ENCODE measurements at places on chromosomes 5 and 9.

DNA sequence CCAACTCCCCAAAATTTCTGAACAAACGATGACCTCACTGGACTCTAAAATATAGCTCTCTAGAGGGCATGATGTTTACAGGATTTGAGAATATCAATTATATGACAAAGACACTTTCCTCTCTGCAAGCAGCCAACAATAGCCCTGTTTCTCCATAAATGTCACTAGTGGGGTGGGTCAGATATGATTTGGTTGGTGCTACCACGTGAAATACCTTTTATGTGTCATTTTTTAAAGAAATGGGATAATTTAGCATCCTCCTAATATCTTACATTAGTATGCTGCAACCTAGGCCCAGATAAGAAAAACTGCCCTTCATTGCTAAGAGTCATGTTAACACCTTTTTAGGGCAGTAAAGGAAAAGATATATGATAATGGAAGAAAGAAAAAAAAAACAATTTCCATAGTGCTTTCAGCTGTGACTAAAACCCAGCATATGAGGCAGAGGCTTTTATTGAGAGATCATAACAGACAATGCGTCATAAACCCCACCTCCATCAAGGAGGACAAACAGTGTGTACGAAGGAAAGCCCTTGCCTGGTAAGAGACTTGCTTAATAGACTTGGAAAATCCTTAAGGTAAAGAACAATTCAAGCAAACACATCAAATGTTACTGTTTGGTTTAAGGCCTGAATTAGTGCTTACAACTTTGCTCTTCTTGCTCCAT, 372.4 kb upstream of the PAPPA start:
- DNase-seq, result no peak

- DNase-seq, result no peak
Observed at GRCh38 chr5:172791726-172792445, 20.9 kb upstream of the DUSP1 start.

DNA sequence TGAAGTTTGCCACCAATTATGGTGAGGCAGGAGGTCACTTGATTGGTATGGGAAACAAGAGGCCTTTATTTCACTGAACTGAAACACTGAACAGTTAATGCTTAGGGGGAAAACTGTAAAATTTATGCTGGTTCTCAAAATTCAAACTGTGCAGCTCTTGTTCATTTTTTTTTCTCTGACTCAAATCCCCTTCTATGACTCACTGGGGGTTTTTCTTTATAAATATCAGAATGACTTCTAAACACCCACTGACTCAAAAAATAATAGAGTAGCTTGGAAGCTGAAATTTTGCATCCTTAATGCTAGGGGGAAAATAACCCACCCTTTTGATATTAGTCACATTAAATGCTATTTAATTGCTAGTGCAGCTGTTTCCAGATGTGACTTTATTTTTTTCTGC, 24.1 kb upstream of the OTP start:
- no peak for DNase-seq

- no peak for DNase-seq
Observed at GRCh38 chr9:133579601-133580418, 29.4 kb downstream of the FAM163B start.

- no peak for DNase-seq
Observed at GRCh38 chr5:144122081-144122480, 48.4 kb downstream of the YIPF5 start.

- DNase-seq, result no peak
Observed at GRCh38 chr9:31071606-31072286, 1312.7 kb upstream of the ACO1 start.

DNA sequence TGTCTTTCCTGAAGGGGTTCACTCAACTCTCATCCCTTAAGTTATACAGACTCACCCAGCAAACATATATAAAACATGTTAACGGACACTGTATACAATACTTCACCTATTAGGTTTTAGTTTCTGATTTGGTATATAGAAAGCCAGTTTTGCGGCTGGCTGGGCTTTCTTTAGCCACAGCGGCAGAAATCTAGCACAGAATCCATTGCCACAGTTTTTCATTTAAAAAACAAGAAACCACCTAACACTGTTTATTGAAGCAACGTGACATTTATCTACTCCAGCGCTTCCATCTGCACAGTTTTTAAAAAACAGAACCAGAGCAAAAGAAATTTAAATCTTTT, 67.3 kb downstream of the SNX30 start:
- no peak for DNase-seq

GRCh38 chr5:9495121-9495520, 50.8 kb downstream of the SEMA5A start:
- DNase-seq, result no peak

GRCh38 chr5:55507574-55507973, 27.2 kb downstream of the PLPP1 start:
- DNase-seq, result no peak

DNA sequence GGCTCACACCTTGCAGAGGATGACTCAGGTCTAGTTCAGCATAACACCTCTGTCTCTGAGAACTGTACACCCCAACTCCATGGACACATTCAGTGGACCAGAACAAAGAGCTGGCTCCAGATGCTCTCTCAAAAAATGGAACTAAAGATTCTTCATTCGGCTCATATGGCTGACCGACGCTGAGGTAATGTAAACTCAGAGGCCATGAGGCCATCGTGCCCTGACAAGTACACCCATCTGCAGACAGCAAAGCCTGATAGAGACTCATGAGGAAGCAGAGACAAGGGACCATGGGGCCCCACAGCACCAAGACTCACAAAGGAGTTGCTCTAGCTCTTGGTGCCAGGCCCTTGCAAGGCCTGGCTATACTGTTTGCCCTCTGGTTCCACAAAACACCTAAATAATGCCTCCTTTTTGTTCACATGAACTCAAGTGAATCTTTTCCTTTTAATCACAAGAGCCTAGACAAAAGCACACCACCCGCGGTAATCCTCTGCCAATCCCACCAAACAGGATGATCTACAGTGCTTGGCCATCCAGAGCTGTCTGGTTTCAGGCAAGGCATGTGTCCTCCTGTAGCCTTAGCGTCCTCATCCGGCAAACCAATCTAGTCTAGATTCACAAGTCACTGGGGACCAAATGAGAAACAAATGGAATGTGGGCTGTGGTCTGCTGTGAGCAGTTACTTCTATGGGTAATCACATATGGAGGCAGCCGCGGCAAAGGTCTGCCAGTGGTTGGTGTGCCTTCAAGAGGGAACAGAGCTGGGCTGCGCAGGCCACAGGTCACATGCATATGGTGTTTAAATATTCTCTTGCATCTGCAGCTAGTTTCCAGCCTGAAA, 22.7 kb downstream of the MED27 start:
- DNase-seq, result no peak

DNA sequence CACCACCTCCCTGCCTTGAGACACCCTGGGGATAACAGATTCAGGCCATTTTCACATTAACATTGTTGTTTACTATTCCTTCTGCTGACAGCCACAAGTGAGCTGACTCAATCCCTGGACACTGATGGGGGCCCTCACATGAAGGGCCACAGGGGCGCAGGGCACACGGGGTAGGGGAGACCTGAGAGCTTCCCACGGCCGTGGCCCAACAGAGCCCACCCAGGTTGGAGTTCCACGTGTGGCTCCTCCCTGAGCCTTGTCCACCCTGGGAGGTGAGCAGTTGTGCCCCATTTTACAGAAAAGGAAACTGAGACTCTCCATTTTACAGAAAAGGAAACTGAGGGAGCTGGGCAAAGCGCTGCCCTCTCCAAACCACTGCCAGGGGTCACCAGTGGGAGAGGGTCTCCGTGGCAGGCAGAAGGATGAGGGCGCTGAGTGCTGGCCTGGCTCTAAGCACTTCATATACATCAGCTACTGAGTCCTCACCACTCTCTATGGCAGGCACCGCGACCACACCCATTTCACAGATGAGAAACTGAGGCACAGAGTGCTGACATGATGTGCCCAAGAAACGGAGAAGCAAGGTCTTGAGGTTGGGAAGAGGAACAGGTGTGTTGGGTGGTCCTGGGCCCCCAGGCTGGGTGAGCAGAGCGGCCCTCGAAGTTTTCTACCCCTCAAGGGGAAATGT, 2.3 kb downstream of the NINJ1 start:
- no peak for DNase-seq
